ENCODE measurements at places on chromosomes 3 and 15. TPM values are rescaled to one million over a fixed set of nuclear protein-coding genes. Genes with fewer than 3 reads are reported as not detected.

CHRNA5 gene
- 2.6 TPM for polyA plus RNA-seq

GPR149 gene
- not detected for polyA plus RNA-seq

LIPC gene
- polyA plus RNA-seq = 0.32 TPM

NPAP1 gene
- 0.53 TPM for polyA plus RNA-seq

SPINK8 gene
- polyA plus RNA-seq = not detected

CYP1A2 gene
- 0.34 TPM for polyA plus RNA-seq

PRICKLE2 gene
- polyA plus RNA-seq = 42.9 TPM

DNA sequence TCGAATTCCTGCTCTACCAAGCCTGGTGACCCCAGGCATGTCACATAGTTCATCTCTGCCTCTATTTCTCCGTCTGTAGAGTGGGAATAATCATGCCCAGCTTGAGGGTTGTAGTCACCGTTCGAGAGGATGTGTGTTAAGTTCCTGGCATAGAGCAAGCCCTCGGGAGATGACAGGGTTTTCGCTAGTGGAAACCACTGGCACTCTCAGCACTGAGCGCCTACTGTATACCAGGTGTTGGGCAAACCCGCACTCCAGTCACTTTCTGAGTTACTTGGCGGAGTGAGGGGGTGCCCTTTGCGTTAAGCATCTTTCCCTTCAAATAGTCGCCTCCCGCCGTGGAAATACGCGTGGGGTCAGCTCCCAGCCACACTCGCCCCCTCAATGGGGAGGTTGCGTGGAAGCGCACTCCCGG is 5.1 kb downstream of the FEZF2 start:
- DNase-seq = no peak

DNA sequence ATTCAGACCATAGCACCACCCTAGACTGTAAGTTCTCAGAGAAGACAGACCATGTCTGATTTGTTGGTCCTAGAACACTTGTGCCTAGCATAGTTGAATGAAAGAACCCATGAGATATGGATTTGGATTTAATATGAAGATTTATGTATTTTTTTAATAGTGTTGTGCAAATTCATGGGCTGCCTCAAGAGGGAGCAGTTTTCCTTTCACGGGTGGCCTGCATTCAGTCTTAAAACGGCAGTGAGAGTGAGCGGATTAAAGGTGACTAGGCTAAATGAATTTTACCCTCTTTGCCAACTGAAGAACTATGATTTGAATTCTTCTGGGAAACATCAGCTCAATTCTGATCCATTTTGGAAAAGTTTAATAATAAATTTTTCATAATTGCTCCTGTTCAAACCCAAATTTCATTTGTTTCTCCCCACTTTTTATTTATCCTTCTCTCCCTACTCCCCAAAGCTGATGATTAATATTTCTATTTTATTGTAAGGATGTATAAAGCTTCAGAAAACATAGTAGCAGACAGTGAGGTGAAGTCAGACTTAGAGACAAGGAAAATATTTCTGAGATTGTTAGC is 67.3 kb downstream of the MORC1 start:
- DNase-seq = no peak

GRCh38 chr15:73982222-73982962 is 9.7 kb downstream of the STOML1 start:
- DNase-seq = peak; percentile 83

DNA sequence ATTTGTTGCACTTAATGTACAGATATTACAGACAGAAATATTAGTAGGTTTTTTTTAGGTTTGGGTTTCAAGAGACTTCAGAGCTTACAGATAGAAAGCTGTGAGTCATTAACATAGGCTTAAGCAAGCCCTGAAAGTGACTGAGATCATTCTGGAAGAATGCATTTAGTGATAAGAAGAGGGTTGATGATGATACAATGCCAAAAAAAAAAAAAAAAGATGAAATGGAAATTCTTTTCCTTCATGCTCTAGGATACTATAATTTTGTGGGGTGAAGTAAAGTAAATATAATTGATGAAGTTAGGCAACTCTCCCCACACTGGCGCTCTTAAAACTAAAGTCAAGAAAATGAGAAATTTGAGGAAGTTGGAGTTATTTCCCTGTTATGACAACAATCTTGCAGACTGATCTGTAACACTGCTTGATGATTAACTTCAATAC is 169.4 kb upstream of the ZNF385D start:
- peak; percentile 45 for DNase-seq

GRCh38 chr3:64490180-64490724 is 197.5 kb downstream of the ADAMTS9 start:
- no peak for DNase-seq

DNA sequence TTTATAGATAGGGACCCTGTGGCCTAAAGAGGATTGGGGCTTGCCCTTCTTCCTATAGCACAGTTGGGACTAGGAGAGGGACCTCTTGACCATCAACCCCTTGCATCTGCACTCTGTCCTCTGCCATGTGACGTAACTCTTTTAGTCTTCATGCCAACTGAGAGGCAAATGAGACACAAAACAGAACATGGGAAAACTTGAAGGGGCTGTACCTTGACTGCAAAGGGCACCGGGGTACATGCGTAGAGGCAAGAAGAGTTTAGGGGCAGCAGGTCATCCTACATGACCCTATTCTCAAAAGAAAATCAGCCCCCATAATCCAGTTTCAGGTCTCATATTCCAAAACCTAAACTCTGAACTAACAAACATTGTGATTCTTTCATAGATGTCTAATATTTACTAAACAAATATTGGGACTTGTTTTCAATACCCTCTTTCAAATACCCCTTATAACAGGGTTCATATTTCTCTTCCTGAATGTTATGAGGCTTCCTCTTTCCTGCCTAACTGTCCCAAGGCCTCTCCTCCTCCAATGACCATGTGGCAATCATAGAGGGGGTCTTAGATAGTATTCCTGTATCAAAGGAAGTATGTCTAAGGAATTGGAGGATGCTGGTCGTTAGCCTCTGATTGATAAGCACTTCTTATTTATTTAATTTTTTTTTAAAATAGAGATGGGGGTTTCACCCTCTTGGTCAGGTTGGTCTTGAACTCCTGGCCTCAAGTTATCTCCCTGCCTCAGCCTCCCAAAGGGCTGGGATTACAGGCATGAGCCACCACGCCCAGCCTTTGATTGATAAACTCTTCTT is 20.6 kb downstream of the ACKR2 start:
- DNase-seq = no peak

DNA sequence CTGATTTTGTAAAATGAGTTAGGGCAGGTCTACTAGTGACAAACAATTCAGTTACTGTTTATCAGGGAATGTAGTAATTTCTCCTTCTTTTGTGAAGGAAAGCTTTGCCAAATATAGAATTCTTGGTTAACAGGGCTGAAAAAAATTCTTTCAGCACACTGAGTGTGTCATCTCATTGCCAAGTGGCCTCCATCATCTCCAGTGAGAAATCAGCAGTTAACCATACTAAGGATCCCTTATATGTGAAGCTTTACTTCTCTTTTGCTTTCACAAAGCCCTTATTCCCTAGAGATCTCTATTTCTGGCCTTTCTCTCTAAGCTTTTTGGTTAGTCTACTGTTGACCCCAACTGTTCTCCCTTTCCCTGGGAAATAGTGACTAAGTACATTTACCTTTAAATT is 269.1 kb downstream of the SCAPER start:
- no peak for DNase-seq

- no peak for DNase-seq
Observed at GRCh38 chr3:135089451-135089850, 294.4 kb downstream of the EPHB1 start.

DNA sequence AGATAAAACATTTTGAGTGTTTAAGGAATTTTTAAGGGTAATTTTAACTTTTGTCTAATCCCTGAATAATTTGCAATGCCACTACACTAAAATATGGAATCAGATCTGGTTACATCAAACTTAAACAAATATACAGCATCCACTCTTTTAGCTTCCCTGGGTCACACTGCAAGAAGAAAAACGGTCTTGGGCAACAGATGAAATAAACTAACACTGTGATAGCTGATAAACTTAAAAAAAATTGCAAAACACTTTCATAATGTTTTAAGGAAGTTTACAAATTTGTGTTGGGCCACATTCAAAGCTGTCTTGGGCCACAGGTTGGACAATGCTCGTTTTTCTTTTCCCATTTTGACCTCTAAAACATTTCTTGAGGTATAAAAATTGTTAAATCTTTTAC is 34.3 kb downstream of the CCDC66 start:
- DNase-seq = peak; percentile 11

- no peak for DNase-seq
Observed at GRCh38 chr3:141525814-141526213, 39.0 kb downstream of the RASA2 start.

- DNase-seq = no peak
Observed at GRCh38 chr15:83305704-83306291, 21.3 kb upstream of the BNC1 start.

- DNase-seq = no peak
Observed at GRCh38 chr3:131329774-131330173, 51.8 kb upstream of the NUDT16 start.

GRCh38 chr3:194814878-194815357 is 129.2 kb downstream of the FAM43A start:
- DNase-seq = no peak

GRCh38 chr15:63330926-63331325 is 50.7 kb downstream of the CA12 start:
- DNase-seq = no peak

DNA sequence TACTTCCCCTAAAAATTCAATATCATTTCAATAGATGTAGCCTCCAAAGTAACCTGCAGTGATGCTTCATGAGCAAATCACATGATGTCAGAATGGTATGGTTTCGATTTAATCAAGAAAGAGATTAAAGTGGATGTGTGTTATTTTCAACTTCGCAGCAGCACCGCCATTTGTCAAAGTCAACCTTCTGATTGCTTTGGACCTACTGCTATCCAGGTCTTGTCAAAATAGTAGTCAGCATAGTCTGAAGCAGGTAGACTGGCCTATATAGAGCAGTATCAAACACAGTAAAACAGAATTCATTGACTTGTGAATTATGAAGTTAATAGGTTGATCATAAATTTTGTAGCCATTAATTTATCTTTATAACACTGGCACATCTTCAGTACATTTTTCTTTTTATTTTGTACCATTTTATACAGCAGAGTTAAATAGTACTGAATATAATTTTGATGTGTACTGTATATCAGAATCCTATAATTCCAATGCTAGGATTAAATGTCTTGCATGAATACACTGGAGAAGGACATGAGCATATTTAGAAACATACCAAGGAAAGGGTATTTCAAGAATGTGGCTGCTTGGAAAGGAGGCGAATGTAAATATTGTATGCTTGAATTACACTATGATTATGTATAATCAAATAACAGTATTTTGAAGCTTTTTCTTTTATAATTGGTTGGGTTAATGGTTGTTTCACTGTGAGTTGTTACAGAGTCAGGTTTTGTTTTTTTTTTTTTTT is 79.6 kb downstream of the CDIN1 start:
- DNase-seq = no peak

DNA sequence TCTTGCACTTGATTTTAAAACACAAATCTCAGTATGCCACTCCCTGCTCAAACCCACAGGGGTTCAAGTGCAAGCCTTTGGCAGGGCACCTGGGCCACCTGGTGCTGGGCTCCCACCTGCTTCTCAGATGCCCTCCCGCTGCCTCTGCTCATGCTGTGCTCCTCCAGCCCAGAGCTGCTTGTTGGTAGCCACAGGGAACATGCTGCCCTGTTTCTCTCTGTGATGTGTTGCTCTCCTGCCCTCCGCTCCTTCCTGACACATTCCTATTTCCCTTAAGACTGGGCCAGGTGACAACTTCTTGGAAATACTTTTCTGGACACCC is 27.1 kb upstream of the KY start:
- DNase-seq = no peak

GRCh38 chr3:66483409-66483906 is 17.4 kb downstream of the LRIG1 start:
- DNase-seq = no peak

DNA sequence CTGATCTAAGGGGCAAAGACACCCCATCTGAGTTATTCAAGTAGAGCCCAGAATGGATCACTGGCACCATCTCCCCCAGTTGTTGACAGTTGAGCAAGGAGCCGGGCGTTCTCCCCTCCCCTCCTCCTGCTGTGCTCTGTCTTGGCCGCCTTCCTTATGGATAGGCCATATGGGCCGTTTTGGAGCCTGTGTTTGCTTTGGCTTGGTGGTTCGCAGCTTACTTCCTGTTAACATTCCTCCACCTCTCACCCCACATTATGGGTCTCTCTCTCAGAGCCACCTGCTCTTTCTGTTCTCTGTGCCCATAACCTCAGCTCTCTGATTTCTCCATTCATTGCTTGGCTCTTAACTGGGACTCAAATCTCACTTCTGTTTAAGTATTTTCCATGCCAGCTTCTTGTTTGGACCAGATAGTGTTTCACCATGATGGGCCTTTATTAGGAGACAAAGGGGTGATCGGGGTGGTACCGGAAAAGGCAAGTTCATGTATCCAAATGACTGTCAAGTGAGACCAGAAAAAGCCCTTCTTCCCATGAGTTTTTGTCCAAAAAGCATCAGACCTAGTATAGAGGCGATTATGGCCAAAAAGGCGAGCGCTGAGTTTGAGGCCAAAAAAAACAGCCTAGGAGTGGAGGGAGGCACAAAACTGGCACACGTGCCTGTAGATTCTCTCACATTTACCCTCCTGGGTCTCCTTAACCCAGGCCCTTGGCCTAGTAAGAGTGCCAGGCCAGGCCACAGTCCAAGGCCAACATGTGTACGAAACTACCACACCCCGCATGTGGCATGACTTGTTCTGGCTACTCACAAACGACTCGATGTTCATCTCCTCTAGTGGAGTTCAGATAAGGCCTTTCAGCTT is 62.6 kb downstream of the DUT start:
- DNase-seq = peak; percentile 65

GRCh38 chr15:81744364-81744763 is 301.5 kb downstream of the MEX3B start:
- no peak for DNase-seq

GRCh38 chr3:37072892-37073291 is 79.6 kb downstream of the MLH1 start:
- DNase-seq = peak; percentile 66

GRCh38 chr3:48429317-48429959 is 448 bp downstream of the PLXNB1 start:
- DNase-seq = peak; percentile 56

DNA sequence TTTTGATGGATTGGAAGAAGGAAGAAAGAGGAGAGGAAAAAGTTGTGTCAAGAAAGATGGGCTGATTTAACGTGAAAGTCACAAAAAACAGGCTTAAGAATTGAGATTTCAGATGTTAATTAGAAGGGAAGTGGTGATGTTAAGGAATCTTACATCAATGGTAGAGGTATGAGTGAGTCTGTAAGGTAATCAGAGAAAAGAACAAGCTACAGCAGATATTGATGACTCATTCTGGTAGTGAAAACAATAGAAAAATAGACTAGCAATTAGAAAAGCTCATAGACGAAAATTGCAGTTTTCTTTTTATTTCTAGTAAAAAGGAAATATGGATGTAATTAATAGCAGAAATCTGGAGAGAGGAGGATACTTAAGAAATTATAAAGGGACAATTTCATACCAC is 559.6 kb downstream of the MCTP2 start:
- DNase-seq = no peak

DNA sequence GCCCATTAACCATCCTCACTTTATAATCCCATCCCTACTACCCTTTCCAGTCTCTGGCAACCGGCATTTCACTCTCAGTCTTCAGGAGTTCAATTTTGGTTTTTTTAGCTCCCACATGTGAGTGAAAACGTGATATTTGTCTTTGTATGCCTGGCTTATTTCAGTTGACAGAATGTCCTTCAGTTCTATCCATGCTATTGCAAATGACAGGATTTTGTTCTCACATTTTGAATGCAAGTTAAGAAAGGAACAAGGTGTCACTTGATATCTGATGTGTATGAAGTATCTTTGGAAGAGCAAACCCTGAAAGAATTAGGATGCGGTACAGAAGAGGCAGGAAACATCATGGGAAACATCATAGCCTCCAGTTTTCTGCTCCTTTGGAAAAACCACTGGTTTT is 298.1 kb downstream of the THSD4 start:
- no peak for DNase-seq

GRCh38 chr3:185361920-185362319 is 1.0 kb upstream of the MAP3K13 start:
- no peak for DNase-seq
